ENCODE measurements at places on chromosomes 2 and 18.

- DNase-seq, result no peak
Measured at GRCh38 chr2:168706806-168707205, 95.6 kb upstream of the NOSTRIN start.

- DNase-seq, result no peak
Measured at GRCh38 chr2:196653843-196654242, 14.3 kb downstream of the CCDC150 start.

- no peak for DNase-seq
Measured at GRCh38 chr2:49192036-49192435, 37.7 kb upstream of the FSHR start.

DNA sequence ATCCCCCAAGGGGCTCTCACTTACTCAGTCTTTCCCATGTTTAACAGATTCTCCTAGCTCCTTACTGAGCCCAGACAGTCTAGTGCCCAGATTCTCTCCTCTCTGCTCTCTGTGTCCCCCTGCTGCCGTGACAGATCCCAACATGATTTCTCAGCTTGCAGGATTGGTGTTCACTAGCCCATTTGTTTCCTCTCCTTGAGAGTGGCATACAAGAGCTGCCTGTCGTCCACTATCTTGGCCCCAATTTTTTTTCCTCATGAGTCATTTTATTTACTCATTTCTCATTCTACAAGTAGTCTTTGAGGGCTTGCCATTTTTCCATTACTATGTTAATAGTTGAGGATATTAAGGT, 199.9 kb upstream of the FN1 start:
- no peak for DNase-seq

- no peak for DNase-seq
Measured at GRCh38 chr2:19973466-19973865, 16.4 kb downstream of the WDR35 start.

- no peak for DNase-seq
Measured at GRCh38 chr2:231245249-231246094, 47.0 kb downstream of the ARMC9 start.

DNA sequence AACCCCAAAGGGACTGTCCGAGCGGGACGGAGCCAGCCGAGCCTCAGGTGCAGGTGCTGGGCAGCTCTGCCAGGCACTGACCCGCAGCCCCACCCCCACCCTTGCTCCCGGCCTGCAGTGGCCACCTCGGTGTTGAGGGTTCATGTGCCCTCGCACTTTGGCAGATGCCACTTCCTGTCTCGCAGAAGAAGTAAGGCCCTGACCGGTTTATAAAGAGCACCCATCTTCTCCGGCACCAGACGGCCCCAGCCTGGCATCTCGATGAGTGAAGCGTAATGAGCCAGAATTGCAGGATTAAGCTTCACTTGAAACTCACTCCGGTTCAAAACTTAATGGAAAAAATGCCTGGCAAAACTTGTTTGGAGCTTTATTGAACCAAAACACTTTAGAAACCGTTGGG, 10.9 kb upstream of the NFATC1 start:
- no peak for DNase-seq

Data from retinal pigment epithelial cell (primary cell).